ENCODE measurements at places on chromosomes 7 and 10.

- no peak for DNase-seq
Observed at GRCh38 chr10:112797197-112797596, 152.8 kb upstream of the TCF7L2 start.

DNA sequence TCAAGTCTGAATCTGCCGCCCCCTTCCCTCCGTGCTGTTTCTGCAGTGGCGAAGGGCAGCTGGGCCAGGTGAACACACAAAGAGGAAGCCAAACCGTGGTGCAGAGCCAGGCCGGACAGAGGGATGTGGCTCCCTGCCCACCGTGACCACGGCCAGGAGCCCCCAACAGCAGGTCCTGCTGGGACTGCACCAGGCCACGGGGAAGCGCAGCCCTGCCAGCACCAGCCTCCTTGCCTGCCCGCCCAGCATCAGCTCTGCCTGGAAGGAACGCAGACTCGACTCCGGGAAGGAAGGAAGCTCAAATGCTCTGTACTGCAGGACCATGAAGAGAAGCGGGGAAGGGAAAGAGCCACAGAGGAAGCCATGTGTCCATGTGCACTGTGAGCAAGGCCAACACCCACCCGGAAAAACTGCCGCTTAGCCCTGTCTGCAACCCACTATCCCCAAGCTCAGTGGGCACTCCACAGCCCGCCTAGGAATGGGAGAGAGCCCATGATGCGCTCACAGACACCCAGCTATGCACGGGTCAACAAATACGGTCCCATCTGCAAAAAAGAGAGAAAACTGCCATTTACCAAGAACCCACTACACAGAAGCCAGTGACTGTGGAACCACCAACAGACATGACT, 19.0 kb downstream of the GPER1 start:
- DNase-seq: no peak

- DNase-seq: no peak
Observed at GRCh38 chr10:115989621-115990020, 283.4 kb downstream of the GFRA1 start.

- DNase-seq: no peak
Observed at GRCh38 chr7:22286436-22286835, 70.5 kb downstream of the RAPGEF5 start.

DNA sequence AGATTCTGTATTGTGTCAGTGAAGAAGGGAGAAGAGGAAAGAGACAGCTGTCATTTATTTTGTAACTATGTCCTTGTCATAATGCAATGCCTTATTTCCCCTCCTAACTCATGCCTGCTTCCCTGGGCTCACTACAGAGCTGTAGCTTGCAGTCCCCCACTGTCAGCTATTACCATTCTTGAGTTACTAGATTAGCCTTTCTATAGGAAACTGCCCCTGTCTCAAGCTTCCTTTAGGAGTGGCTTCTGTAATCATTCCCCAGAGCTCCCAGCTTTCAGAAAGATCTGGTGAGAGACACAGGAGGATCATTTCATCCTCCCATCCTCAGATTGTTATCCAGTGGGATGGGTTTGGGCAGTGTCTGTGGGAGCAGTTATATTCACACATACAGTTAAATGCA, 32.4 kb upstream of the SMKR1 start:
- no peak for DNase-seq

DNA sequence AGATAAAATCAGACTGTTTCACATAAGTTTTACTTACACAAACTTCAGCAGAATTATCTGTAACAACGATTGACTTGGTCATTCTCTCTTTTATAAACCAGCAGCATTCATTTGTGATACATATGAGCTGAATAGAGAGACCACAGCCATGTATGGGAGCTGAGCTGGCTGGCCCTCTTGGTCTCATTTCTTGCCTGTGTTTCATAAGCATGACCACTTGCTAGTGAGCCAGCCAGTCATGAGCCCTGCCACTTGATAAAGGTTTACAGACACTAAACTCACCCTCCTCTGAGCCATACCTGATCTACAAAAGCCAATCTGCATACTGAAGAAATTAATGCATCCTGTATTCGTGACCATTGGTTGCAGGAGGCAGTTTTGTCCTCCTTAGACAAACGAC, 82.1 kb downstream of the PKD1L1 start:
- DNase-seq: no peak

DNA sequence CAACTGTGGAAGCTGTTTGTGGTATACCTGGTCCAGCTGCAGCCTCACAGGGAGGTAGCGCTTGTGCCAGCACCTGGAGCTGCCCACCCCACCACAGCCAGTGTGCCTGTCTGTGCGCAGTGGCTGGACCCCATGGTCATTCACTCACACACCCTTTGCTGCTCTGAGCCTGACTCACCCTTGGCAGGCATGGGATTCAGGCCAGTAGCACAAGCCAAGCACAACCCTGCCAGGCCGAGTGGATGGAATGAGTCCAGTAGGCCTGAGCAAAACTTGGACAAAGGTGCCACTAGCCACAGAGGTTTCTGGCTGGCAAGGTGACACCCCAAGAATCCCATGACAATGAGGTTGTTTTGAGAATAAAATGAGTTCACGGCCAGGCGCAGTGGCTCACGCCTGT, 19.0 kb downstream of the RBM48 start:
- DNase-seq: no peak

GRCh38 chr10:84270708-84271107, 25.9 kb downstream of the RGR start:
- no peak for DNase-seq

GRCh38 chr7:410395-410910, 109.2 kb downstream of the PDGFA start:
- no peak for DNase-seq

All from stimulated activated CD8-positive, alpha-beta memory T cell treated with anti-CD3 and anti-CD28 coated beads, Interleukin-2, amount 100 ng/mL, for 48 hours (primary cell).